Activated CD4-positive, CD25-positive, alpha-beta regulatory T cell (primary cell): ENCODE measurements at places on chromosomes 6 and 20.

DNA sequence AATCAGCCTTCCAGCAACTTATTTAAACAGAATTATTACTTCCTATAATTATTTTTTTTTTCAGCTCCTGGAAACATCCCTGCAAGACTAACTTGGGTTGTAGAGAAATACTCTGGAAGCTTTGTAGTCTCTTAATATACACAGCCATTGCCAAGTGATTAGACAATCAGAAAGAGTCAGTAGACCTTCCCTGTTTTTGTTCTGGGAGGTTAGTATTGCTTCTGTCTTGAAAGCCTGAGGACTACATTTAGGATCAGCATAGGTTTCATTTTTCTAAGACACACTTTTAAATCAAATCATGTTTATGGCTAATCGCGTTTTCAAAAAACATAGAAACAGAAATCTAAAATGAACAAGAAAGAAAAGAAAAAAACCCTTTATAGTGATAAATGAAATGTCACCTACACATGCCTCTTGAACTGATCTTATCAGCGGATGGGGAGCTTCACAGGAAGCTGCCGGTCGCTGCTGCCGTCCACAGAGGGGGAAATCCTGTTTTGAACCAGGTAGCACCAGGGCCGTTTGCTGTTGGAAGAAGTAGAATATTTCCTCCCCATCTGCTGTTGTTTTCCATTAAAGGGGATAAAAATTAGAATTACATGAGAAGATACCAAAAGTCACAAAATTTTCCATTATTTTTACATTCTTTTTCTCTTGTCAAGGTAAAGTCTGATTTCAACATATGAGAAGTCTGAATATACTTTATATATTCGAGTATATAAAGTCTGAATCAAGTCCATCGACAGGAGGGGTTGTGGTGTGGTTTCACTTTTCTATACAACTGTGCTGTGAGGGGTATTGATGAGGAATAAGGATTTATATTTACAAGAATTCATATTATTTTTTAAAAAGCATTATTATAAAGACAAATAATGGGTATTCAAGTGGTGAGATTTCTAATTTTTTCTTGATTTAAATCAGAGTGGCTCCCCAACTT is 94.6 kb downstream of the ARMC2 start:
- DNase-seq = no peak

GRCh38 chr6:163711615-163712565 is 297.4 kb downstream of the QKI start:
- no peak for DNase-seq

- no peak for DNase-seq
Measured at GRCh38 chr20:32829311-32830005, 9.7 kb downstream of the MAPRE1 start.

GRCh38 chr6:99951016-99951805 is 42.8 kb downstream of the MCHR2 start:
- DNase-seq = no peak

DNA sequence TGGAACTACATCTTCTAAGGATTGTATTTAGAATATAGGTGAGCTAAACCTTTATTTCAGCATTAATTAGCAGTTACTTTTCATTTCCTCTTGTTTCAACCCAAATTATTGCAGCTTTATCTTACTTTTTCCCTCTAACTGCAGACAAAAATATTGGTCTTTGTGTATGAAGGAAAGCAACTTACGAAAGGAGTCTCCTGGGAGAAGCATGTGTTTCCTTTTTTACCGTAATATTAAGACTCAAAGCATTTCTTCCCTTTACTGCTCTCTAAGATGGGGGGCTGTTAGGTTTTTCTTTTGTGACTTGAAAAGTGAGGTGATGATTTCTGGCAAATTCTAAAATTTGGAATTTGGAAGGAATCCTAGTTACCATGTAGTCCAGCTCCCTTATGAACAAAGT is 111.0 kb downstream of the TCP11 start:
- DNase-seq = no peak

DNA sequence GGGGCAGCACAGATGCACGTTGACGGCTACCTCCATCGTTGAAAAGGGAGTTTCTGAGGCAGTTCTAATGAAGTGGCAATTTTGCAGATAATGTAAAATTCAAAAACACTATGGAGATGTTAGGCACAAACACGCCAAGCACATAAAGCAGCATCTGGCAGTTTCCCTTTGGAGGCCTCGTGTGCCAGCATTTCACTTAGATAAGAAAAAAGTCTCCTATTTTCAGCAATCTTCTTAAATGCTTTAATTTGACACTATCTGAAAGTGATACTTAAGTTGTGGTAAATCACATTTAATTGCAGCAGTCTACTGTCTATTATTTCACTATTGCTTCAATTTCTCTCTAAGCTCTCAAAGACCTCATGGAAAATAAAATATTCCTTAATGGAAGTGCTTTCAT is 125.3 kb upstream of the PROKR2 start:
- DNase-seq = no peak

DNA sequence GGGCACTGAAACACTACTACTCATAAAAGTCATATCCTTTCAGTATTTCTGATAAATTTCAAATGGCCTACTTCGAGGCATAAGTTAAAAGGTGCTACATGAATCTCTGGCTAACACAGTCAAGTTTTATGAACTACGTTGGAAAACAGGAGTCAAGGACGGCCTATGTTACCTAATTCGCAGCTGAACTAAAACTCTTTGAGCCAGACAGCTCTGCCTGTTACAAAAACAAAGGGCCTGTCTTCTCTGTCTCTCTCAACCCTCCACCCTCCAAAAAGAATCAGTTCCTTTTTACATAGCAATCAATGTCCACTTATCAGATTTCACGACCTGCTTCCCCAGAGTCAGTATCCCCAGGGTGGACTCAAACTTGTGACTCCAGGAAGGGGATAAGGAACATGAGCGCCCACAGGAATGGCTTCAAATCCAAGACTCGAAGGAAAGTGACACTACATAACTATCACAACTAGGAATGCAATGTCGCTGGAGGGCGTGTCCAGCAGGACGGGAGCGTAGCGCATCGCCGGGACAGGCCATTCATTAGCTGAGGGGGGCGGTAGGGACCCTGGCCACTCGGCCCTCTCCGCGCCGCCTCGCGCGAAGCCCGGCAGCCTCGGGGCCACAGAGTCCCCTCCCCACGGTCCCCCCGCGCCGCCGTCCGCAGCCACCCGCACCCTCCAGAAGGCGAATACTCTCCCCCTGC is 591 bp downstream of the IBTK start:
- no peak for DNase-seq

- DNase-seq = no peak
Measured at GRCh38 chr6:36956446-36956820, 1.9 kb downstream of the PI16 start.

GRCh38 chr6:38459291-38459690 is 180.4 kb downstream of the BTBD9 start:
- DNase-seq = no peak

DNA sequence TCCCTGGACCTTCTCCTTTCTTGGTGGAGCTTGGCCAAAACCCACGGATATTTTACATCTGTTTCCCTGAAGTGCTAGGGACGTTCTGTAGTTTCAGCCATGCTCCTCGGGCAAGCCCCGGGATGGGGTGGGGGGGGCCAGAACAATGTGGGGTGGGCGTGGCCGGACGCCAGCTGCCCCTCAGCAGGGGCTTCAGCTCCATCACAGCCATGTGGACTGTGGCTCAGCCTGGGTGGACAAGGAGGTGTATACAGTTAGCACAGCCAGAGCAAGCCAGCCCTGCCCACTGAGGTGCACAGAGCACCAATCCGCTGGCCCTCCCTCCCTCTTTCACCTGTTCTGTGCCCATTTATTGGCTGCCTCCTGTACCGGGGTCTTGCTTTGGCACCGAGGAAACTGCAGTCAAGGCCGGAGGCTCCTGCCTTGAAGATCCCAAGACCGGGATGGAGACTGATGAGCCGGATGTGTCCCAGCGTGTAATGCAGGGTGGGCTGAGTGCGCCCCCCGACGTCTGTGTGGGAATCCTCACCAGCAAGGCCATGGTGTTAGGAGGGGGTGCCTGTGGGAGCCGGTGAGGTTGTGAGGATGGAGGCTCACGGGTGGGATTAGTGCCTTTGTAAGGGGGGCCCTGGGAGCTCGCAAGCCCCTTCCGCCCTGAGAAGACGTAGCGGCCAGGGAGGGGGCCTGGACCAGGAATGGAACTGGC is 28.0 kb downstream of the FRMD1 start:
- no peak for DNase-seq

GRCh38 chr6:63261820-63262219 is 50.6 kb downstream of the FKBP1C start:
- no peak for DNase-seq

DNA sequence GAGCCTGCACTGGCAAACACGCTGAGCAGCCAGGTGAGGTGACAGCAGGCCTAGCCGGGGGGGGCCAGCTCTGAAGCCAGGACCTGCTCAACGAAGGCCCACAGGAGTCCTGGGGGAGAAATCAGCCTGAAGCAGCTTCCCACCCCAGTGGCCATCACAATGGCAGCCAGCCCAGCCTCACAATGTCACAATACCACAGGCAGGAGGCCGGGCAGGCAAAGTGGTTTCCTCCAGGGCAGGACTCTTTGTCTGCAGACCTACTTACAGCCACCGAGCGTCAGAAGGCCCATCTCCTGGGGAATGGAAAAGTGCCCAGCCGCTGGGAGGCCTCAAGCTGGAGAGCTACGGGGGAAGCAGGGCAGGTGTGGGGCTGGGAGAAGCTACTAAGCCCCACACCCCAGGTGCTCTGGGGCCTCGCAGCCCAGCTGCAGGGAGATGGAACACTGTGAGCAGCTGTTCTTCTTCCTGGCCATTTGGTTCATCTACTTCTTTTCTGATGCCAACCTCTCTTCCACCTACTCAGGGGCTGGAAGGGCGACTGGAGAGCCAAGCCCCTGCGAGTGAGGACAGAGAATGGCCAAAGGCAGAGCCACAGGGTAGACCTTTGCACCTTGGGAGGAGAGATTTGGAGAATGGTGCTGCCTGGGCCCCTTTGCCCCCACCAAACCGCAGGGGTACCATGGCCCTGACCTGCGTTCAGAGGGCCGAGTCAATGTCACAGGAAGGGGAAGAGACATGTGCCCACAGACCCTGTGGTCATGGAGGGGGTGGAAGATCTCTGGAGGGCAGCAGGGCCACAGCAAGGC is 22.3 kb upstream of the AVP start:
- no peak for DNase-seq

GRCh38 chr6:108353853-108354252 is 59.0 kb downstream of the AFG1L start:
- DNase-seq = no peak

DNA sequence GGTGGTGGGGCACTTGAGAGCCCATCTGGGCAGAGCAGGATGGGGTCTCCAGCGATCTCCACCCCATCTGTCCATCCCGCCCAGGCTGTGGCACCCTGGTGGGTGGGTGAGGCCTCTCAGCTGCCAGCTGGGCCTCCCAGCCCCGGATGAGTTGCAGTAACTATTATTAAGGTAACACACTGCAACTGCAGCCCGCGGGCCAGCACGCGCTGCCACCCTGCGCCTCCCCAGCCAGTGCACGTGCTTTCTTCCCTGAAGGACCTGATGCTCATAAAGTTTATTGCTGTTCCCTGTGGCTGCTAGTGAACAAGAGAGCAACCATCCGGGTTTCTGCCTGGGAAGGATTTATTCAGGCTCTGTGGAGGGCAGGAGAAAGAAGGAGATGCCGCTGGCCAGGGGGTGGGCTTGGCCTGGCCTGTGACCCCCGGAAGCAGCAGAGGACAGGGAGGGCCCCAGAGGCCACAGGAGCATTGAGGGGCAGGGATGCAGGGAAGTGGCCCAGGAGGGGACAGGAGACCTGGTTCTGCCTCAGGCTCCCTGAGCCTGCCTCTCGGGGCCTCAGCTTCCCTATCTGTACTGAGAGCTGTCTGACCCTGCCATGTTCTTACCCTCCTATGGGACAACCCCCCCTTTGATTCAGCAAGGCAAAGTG is 1.7 kb downstream of the IP6K3 start:
- no peak for DNase-seq

- no peak for DNase-seq
Measured at GRCh38 chr6:129635396-129636130, 74.4 kb downstream of the ARHGAP18 start.

DNA sequence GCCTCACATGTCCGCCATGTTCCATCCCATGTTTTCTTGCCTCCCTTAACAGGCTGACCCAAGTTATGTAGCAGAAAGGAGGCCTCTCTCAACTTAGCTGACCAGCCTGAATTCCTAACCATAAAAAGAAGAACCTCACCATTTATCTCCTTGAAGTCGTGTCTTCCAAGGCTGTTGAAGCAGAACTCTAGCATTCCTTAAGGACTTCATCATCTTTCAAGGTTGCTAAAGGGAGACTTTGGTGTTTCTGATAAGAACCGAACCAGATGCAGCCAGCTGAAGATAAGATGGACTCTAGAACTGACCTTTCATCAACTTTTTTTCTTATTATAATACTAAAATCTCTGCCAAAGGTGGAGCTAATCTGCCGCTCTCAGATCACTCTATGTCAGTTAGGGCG is 571.7 kb upstream of the SLC35B3 start:
- no peak for DNase-seq
